ENCODE measurements at places on chromosomes 3 and 15.

DNA sequence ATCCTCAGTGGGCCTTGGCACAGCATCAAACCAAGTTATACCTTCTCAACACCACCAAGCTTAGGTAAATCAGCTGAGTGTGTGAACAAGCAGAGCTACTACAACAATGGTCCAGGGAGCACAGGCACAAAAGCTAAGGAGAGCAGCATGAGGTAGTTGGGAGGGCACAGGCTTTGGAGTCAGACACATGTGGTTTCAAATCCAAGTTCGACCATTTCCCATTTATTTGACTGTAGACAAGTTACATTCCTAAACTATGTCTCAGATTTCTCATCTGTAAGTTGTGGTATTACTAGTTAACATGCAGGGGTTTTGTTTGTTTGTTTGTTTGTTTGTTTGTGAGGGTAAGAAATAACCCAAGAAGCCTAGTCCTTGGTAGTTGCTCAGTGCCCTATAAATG lies 46.9 kb downstream of the MLH1 start:
- DNase-seq: no peak

DNA sequence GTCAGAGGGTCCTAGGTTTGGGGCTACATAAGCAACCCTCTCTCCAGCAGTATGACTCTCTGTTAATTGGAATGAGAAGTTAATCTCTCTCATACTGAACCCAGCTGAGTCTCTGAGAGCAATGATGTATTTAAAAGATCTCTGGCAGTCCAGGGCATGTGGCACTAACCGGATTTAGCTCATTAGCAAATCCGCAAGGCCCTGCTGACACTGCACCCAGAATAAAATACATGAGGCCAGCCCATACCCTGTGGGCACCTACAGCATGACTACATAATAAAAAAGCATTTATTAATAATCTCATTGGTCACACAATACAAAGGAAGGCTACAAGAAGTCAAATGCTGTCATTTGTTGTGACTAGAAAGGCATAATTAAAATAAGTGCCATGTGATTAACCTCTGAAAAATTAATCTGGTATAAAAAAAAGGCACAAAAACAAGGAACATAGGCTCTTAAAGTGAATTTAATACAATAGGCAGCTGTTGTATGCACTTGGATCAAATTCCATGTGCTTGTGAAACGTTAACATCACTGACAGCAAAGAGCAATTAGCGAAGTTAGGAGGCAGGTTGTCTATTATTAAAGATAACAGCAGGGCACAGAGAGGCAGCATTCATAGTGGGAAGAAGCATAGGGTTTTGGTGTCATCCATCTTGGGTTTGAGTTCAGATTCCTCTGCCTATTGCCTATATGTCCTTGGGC lies 381.2 kb downstream of the WDR72 start:
- DNase-seq: no peak

GRCh38 chr15:94930441-94930840 lies 699.1 kb downstream of the MCTP2 start:
- no peak for DNase-seq

- DNase-seq: no peak
Observed at GRCh38 chr3:170081079-170081741, 43.4 kb downstream of the GPR160 start.

DNA sequence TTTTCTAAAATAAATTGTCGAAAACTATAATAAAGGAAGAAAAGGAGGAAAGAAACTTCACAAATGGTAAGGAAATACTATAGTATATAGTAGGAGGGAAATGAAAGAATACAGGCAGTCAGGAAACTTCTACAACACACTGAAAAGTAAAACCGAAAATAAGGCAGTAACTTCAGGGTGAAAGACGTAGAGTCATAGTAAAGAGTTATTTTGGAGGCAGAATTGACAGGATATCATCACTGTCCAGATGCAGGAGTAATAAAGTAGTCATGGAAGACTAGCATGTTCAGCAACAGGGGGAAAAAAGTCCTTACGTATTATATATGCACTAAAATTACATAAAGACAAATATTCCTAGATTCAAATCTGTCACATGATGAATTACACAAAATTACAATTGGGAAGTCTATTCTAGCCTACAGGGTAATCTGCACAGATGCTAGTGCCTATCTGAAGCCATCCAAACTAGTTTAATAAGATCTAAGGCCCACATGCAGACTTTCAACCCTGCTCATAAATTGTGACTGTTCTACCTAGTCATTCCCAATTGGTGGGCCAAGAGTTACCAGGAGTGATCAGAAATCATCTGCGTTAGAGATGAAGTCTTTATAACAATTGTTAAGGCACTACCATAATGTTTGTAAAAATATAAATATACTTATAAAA lies 14.0 kb downstream of the VPS13C start:
- DNase-seq: no peak

- no peak for DNase-seq
Observed at GRCh38 chr15:31977138-31977537, 53.2 kb upstream of the CHRNA7 start.
